Activated gamma-delta T cell (primary cell): ENCODE measurements at places on chromosomes 1 and 21.

DNA sequence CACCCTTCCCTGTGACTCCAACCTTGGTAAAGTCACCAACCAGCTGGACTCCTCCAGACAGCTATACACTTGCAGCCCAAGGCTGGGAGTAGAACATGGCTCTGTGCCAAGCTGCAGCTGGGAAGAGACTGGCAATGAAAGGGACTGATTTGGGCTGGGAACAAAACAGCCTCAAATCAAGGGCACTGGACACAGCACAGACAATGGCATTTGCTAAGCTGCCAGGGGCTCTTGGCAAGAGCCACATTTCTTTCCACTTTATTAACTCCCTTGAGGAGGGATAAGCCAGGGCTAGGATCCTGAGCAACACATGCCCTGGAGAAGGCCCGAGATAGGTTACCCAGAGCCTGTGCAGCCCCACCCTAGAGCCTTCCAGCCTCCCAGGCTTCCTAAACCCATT is 12.0 kb downstream of the SYT11 start:
- no peak for DNase-seq

- no peak for DNase-seq
Observed at GRCh38 chr1:113663165-113663951, 95.9 kb downstream of the PHTF1 start.

DNA sequence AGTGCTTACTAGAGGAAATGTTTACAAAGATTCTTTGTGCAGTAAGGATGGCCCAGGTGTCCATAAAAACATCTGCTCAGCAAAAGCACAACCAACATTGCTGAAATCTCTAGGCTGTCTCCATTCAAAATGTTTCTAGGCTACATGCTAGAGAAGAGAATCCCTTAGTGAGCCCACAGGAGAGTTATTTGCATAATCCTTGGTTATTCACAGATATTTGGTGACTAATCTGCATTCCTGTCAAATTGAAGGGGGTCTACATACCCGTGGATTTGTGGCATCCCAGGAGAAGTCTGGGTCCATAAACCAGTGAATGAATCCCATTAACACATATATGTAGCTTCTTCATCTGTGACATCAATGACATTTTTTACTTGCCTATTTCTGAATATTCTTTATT is 261.3 kb upstream of the ESRRG start:
- DNase-seq, result no peak

- no peak for DNase-seq
Observed at GRCh38 chr1:95073446-95073845, 695 bp upstream of the ALG14 start.

GRCh38 chr1:150720703-150721102 is at the start of gene HORMAD1:
Gene HORMAD1, minus strand, starts transcription at chr1:150720895. Its CDS starts 1,390 bp downstream, at chr1:150719505.
- DNase-seq, result no peak

DNA sequence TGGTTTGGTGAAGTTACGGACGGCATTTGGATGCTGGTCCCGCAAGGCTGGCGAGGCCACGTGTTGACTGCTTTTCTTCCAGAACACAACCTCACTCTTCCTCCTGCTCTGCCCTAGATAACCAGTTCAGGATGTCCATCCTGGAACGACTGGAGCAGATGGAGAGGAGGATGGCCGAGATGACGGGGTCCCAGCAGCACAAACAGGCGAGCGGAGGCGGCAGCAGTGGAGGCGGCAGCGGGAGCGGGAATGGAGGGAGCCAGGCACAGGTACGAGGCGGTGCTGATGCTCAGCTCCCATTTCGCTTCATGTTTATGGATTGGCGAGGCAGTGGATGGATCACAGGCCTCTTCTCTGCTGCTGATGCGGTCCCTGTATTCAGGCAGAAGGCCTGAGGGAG is 38.8 kb upstream of the VAMP3 start:
- DNase-seq, result no peak
